ENCODE measurements at places on chromosomes 4 and X.

GRCh38 chr4:6049985-6050384 lies 31.8 kb upstream of the C4orf50 start:
- no peak for DNase-seq

DNA sequence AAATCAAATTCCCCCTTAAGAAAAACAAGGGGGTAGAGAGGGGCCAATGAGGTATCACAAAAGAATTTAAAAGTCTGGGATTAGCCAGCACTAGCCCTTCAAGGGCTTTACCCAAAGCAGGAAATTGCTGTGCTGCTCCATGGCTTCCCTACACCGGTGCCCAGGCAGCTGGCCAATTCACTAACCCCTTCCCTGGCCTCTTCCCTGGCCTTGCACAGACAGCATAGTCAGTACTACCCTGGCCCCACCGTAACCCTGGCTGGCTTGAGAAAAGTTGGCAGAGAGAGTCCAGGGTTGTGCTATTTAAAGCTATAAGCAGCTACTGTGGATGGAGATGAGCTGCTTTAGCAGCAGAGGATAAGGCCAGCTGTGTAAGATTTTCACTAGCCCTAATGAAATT lies 43.1 kb downstream of the ADAMTS3 start:
- no peak for DNase-seq

GRCh38 chrX:17758382-17758781 lies 21.1 kb downstream of the SCML1 start:
- DNase-seq: no peak

DNA sequence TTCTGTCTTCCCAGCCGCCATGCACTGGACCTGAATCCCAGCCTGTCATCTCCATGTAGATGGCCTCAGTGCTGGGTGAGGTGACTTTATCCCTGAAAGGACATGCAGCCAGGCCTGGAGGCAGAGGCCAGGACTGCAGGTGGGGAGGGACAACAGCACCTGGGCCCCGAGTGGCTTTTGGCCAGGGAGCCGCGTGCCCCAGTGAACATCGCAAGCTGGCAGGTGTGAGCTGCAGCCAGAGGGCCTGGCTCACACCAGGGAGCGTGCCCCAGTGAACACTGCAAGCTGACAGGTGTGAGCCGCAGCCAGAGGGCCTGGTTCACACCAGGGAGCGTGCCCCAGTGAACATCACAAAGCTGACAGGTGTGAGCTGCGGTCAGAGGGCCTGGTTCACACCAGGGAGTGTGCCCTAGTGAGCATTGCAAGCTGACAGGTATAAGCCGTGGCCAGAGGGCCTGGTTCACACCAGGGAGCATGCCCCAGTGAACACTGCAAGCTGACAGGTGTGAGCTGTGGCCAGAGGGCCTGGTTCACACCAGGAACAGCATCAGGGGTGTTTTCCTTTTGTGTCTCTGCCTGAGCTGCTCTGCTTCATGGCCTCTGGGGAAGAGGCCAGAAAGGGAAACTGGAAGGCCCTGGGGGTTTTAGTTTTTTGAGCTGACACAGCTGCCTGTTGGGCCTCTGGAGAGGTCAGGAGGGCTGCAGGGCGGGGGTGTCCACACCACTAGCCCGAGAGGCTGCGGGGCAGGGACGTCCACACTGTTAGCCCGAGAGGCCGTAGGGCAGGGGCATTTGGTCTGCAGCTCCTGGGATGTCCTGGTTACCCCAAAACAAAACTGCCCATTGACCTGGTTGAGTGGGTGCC lies 22.7 kb upstream of the PSAPL1 start:
- no peak for DNase-seq

- DNase-seq: no peak
These were observed 6.3 kb upstream of the LETM1 start for GRCh38 chr4:1862055-1862911.

GRCh38 chr4:179605196-179605595 lies 2163.0 kb upstream of the AGA start:
- no peak for DNase-seq

DNA sequence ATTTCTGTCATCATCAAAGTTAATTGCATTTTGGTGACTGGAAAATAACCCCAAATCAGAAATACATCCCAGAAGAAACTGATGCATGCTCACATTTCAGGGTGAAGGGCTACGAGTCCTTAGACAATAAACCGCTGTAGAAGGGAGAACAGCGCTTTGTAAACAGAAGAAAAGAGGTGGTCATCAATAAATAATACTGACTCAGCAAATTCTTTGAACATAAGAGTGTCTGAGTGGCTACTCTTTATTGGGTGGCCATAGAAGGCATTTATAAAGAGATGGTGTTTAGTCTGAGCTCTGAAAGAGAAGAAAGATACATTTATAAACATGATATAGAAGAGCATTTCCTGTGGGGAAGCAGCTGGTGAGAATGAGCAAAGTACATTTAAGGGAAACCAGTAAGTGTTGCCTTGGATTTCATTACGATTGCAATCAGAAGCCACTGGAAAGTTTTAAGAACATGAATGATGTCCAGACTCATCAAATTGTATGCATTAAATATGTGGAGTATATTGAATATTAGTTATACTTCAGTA lies 246.9 kb upstream of the GIMD1 start:
- DNase-seq: no peak

DNA sequence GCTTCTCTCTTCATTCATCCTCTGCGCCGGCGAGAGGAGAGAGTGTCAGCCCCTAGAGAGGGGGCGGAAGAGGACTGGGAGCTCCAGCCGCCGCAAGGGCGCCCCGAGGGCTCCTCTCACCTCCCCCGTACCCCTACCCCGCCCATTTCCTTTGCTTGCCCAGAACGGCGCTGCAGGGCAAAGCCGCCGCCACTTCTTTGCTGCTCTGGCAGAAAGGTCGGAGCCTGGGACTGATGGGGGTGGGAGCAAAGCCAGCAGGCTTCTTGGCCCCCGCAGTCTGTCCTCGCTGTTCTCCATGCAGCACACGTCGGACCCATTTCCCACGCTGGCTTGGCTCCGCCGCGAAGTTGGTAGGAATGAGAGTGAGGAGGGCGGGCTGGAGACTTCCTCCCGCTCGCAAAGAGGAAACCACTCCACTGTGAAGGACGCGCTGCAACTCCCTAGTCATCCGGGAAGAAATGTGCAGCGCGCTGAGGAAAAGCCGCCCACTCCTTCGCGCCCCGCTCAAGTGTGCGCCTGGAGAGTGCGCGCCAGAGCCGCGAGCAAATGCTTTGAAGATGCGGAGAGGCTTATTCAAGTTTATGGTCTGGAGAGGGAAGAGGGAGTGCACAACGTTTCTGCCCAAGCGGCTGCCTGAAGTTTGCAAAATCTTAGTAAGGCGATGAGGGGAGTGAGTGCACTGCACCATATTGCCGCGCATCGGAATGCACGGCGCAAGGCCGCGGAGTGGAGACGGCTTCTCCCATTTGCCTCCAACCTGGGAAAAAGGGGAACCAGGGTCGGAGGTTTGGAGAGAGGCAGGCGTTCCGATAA lies 2.8 kb upstream of the PCDH7 start:
- DNase-seq: no peak

GRCh38 chr4:128162434-128162833 lies 101.3 kb downstream of the LARP1B start:
- DNase-seq: no peak

GRCh38 chr4:173056271-173056670 lies 112.3 kb upstream of the GALNT7 start:
- no peak for DNase-seq

- DNase-seq: no peak
These were observed 68.4 kb downstream of the PDLIM5 start for GRCh38 chr4:94519925-94520789.

GRCh38 chrX:8724300-8724699 lies 7.6 kb downstream of the ANOS1 start:
- no peak for DNase-seq

- no peak for DNase-seq
These were observed 867.4 kb upstream of the PCDH10 start for GRCh38 chr4:132281733-132282132.

GRCh38 chr4:5100336-5100735 lies 49.1 kb downstream of the STK32B start:
- DNase-seq: no peak
